ENCODE measurements at places on chromosomes 6 and 20.

DNA sequence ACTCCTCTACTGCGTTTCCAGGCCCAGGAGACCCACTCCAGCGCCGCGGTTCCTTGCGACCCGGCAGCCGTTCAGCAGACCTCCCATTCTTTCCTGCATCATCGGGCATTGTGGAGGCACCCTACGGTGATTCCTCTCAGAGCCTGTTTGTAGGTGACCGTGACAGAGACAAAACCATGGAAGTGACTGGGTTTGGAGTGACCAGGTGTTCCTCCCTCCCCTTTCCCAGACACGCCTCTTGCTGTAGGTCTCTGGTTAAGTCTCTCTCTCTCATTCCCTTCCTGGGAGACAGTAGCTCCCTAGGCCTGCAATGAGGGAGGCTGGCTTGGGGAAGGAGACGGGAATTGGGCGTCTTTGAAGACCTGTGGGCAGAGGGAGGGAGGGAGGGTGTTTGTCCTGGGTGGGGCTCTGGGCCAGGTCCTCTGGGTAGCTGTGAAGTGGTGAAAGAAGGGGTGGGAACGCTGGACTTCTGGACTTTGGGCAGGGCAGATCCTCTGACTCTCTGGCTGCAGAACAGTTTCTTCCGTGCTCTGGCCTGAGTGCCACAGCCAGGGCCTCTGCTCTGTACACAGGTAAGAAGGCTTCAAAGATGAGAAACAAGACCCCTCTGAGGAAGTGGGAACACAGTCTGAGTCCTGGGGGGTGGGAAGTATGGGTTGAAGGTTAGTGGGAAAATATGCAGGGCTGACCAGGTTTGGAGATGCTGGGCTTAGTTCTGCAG is 763 bp downstream of the KLC4 start:
- no peak for DNase-seq

GRCh38 chr6:132265451-132266097 is 135.7 kb downstream of the MOXD1 start:
- no peak for DNase-seq

GRCh38 chr6:111874025-111874415 is 768 bp upstream of the FYN start:
- no peak for DNase-seq

GRCh38 chr6:29884261-29884660 is 56.6 kb downstream of the HLA-G start:
- no peak for DNase-seq

DNA sequence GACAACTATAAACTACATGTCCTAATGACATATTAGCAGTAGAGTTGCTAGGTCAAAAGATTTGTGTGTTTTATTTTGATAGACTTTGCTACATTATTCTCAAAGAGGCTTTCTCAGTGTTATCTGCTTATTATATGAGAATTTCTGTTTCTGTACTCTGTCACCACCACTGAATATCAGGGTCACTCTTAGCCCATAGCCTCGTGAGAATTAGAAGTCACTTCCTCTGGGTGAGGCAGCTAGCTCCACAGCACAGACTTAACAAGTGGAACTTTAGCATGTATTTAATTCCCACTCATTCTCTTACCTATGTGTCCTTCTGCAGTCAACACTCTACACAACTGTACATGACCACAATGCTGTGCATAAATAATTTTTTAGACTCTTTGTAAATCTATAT is 6.7 kb downstream of the PHACTR2 start:
- DNase-seq = no peak

All from midbrain (tissue), 1 donor.